Stimulated activated CD8-positive, alpha-beta memory T cell treated with anti-CD3 and anti-CD28 coated beads, Interleukin-15, amount 100 ng/mL, for 4 hours (primary cell): ENCODE measurements at places on chromosomes 7 and 10.

DNA sequence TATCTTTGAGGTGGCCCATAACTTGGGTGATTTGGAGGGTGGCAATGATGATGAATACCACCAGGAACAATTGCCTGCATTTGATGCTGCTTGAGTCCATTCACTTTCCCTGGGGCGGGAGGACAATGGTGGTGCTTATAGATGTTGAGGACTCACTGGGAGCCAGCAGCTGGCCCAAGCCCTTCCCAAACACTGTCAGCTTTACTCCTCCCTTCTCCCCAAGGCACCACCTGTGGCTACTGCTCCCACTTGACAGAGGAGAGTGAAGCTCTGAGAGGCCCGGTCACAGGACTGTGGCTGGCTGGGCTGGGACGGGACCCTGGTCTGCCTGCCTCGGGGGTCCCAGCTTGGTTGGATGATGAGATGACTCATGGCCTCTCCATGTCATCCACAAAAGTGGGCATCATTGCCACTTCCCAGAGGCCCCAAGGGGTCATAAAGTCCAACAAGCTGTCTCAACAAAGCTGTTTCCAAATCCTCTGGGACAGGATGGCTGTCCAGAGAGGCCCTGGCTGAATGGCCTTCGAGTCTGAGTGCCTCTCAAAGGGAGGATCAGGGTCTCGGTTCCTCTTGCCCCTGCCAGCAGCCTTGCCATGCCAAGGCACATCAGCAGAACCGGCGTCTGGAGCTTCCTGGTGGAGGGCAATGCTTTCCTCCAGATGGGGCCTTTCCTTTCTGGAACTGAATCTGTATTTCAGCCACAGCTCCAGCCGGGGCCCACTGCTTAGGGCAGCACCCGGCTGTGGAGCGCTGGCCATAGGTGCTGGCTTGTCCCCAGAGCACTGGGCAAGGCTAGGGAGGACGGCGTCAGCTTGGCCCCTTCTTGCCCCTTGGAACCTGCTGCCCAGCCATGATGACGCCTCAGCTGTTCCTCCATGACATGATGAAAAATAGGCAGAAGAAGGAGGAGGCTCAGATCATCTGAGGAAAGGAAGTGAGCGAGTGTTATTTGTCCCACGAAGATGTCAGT, 47.0 kb upstream of the PLEKHA1 start:
- DNase-seq: no peak

- no peak for DNase-seq
These were observed 323.4 kb downstream of the PARD3 start for GRCh38 chr10:34491678-34492077.

- DNase-seq: no peak
These were observed 201.3 kb downstream of the ARL4A start for GRCh38 chr7:12888717-12889116.

DNA sequence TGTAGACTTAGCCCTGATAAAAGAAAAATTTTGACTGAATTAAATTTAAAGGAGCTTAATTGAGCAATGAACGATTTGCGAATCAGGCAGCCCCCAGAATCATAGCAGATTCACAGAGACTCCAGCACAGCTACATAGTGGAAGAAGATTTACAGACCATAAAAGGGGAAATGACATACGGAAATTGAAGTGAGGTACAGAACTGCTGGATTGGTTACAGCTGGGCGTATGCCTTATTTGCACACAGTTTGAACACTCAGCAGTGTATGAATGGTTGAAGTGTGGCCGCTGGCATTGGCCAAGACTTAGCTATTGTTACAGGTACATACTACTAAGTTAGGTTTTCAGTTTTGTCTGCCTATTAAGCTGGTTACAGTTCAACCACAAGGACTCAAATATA, 433.5 kb upstream of the CELF2 start:
- no peak for DNase-seq

DNA sequence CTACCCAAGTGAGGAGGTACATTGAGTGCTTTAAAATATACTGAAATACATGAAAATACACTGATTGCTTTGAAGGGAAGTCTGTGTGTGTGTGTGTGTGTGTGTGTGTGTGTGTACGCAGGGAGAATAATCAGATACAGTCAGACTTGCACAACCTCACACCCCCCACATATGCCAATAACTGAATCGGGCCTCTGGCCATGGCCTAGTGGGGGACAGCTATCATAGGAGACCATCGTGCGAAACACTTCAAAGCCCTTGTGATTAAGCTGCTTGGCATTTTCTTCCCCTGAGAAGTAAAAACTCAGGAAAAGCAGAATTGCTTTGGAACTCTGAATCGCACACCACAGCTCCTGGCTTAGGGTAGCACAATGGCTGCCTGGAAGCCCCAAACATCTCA, 135.1 kb downstream of the C10orf105 start:
- DNase-seq: no peak

GRCh38 chr7:119270644-119271043, 1002.3 kb upstream of the KCND2 start:
- DNase-seq: no peak
